ENCODE measurements at places on chromosomes 12 and 14.

DNA sequence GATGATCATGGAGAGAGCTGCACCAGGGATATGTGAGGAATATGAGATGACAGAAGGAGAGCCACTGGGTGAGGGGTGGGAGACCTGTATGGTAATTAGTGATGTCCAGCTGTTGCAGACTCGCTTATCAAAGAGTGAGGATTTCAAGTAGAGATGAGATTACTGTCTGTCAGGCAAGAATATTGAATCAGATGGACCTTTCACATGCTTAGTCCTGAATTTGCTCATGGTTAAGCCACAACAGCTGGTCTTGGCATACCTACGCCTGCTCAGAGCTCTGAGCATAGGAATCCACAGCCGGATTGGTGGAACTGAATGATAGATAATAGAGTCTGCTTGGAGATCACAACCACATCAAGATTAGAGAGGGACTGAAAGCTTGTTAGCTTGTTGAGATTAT is 115.2 kb upstream of the ARHGAP5 start:
- no peak for DNase-seq

DNA sequence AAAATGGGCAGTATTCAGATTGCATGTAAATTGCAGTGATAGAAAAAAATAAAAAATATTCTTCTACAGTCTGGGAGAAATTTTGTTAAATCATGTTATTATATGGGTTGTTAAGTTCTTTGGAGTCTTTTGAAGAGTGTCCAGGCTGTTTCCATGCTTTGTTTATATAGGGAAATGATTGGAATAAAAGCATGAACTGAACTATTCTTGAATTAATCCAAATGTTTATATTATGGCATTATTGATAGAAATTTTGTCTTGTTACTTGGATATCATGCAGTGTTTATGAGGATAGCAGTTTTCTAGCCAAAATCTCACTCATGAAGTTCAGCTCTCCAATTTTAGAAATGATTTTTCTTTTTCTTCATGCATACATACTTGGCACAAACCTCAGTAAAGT is 108.2 kb upstream of the NAV3 start:
- no peak for DNase-seq

DNA sequence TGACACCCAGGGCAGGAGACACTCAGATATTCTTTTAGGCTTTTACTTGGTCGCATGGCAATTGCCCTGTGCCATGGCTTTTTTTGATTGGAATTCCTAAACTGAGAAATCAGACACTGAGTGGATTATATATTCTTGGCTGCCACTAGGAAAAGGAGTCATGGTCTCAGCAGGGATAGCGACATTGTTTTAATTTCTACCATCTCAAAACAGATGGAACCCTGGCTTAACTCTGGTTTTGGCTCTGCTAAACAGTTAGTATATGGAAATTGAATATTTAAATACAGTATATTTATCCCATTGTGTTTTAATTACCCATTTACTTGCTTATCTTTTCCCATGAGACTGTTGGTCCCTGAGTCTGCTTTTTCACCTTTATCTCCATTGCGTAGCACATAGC is 84.0 kb downstream of the DACT1 start:
- no peak for DNase-seq

- no peak for DNase-seq
These were observed 9.8 kb downstream of the FAM222A start for GRCh38 chr12:109723311-109723881.

GRCh38 chr14:74720526-74720925 is 7.6 kb downstream of the FCF1 start:
- DNase-seq: no peak

Measured in CD4-positive, alpha-beta T cell treated with Interleukin-17A for 1 hour (primary cell).